ENCODE measurements at places on chromosomes 2 and 18.
A peak's percentile ranks its signal among the peaks of the same experiment; 100 is the strongest.

DNA sequence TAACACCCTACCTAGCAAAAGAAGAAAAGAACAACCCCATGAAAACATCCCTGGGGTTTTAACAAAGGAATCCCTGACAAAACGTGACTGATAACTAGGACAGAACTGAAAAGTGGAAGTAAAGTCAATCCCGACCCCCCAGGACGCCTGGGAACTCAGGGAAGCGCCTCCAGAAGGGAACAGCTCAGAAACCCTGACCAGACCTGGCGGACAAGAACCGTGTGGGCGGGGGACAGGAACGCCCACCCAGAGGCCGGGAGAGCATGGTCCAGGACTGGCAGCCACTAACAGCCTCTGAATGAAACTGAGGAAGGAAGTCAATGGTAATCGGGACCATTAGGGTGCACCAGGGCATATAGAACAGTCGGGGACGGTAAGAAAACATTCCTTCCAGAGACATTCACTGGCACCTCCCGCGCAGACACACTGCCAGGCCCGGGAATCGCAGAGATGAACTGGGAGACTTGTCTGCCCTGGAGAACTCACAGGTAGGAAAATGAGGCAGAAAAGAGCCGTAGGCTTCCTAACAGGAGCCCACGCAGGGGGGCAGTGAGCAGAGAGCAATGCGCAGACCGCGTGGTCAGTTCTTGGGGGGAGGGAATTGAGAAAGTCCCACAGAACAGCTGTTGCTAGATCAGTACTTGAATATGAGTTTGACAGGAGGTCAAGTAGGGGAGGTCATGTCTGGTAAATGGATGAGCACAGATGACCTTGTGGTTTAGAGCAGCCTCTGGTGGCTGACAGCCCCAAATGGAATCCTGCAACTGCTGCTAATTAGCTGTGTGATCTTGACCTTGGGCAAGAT is 1.3 kb upstream of the TBC1D8 start:
- no peak for DNase-seq

DNA sequence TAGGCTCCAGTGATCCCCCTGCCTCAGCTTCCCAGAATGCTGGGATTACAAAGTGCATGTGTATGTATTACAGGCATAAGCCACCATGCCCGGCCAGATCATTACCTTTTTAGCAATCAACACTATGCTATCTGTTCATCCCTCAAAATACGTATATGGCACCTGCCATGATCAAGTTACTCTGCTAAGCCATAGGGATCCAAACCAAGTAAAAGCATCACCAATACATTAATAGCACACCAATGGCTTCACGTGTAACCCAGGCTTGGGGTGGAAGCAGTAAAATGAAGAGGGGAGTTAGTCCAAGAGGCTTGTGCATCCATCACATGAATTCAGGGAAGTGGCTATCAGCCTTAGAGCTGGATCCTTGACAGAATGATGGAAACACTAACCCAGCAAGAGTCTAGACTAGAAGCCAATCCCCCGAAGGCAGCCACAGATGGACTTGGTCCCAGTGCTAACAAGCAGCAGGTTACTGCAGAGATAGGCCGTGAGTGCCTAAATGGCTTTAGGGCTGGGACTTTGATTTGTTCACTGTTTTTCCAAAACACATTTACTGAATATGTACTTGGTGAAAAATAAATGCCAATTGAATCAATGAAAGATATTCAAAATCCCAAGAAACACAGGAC is 11.3 kb downstream of the HDLBP start:
- DNase-seq = no peak

DNA sequence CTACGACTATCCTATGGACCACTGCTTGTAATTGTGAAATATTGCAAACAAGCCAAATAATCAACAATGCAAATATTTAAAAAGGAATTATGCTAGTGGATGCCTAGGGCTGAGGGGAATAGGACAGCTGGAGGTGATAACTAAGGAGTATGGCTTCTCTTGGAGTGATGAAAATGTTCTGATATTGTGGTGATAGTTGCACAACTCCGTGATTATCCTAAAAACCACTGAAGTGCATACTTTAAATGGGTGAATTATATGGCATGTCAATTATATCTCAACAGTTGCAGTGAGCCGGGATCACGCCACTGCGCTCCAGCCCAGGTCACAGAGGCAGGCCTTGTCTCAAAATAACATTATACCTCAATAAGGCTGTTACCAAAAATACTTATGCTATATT is 125.1 kb upstream of the SH3BP4 start:
- no peak for DNase-seq

GRCh38 chr18:25349131-25349925 is 2.6 kb downstream of the ZNF521 start:
- no peak for DNase-seq

DNA sequence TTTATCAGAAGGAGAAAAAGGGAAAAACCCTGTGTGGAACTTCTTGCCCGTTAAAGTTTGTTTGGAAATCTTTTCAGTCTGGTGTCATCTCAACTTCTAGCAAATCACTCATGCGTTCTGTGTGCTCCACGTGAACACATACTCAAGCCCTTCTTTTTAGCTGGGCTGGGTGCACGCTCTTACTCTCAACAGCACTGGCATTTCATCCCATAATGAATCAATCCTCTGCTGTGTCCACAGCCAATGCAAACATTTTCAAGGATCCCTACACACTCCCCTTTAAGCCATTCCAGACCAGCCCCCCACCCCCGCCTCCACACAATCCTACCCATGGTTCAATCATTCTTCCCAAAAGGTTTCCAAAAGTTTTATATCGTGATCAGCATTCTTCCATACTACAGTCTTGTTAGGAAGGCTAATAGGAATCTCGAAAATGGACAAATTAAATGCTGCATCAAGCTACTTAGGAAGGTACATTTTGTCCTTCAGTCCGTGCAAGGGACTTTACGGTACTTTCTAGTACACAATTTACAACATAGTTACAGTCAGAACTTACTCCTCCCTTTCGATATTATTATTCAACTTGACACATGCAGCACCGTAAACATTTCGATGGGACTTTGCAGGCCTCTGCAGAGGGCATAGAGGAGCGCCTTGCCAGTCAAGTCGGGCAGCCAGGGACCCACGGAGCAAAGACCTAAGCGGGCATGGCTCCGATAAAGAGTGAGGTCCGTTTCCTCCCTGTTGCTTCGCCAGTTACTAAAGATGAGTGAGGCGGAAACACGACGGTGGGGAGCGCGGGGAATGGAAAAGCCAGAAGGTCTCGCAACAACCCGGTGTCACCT is 1.4 kb downstream of the PTGR3 start:
- DNase-seq = peak; percentile 42

GRCh38 chr2:123453772-123454171 is 571.3 kb upstream of the CNTNAP5 start:
- DNase-seq = no peak

GRCh38 chr2:166768393-166769123 is 119.7 kb upstream of the XIRP2 start:
- DNase-seq = no peak

DNA sequence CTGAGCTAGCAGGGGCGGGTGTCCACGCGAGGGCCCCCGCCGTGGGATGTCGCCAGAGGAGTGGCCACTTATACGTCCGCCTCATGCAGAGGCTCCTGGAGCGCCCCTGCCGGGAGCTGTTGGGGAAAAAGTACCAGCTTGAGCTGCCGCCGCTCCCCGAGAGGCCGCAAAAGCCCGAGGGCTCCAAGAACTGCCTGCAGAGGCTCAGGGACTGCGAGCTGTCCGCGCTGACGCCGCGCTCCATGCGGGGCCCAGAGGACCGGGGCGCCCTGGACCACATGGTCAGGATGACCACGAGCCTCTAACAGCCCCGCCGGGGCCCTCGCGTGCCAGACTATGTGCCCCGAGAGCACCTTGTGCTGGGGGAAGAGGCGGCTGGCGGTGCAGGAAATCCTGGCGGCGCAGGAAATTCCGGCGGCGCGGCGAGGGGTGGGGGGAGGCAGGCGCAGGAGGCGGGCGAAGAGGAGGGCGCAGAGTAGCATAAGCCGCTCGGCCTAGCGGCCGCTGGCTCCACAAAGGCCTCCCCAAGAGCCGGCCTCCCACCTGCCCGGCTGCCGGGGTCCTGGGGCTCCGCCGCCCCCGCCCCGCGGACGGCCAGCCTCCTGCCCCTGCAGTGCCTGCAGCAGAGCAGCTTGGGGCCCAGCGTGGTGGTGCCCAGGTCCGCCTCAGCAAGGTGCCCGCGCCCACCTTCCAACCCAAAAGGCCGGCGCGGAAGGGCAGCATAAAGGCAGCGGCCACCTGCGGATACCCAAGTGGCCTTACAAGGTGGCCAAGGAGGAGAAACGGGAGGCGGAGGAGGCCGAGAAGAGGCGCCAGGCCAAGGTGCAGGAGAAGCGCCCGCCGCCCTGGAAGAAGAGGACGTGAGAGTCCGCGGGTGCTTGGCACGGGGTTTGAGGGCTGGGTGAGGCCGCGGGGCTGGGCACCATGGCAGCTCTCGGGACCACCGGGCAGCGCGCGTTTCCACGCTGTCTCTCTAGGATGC is 42.1 kb upstream of the TRIM43B start:
- DNase-seq = peak; percentile 40

- no peak for DNase-seq
These were observed 140.8 kb downstream of the PTGR3 start for GRCh38 chr18:75067996-75068645.

DNA sequence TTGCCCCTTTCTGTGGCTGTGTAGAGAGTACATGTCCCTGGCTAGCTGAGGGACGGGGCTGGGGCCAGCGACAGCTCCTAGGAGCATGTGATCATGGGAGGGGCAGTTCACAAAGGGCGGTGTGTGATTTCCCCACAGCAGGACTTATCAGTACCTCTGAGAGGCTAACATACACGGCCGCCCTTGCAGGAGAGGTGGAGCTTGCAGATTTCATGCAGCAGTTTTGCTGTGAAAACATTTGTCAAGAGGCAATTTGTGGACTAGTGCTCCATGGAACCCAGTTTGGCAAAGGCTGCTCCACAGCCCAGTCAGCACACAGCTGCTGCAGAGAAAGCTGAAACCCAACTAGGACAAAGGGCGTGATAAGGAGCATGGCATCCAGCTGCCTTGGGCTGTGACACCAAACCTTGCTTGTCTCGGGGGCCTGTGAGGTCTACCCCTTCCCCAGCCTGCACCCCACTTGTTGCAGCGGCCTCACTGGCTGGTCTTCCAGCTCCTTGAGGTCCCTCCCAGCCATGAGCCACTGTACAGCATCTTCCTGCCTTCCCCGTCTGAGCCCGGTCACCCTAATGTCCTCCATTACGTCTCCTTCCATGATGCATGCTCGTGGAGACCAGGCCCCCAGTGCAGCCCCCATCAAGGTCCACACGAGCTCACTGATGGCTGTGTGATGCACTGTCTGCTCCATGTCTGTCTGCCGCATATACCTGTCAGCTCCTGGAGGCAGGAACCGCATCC is 121.4 kb upstream of the HDAC4 start:
- DNase-seq = no peak

DNA sequence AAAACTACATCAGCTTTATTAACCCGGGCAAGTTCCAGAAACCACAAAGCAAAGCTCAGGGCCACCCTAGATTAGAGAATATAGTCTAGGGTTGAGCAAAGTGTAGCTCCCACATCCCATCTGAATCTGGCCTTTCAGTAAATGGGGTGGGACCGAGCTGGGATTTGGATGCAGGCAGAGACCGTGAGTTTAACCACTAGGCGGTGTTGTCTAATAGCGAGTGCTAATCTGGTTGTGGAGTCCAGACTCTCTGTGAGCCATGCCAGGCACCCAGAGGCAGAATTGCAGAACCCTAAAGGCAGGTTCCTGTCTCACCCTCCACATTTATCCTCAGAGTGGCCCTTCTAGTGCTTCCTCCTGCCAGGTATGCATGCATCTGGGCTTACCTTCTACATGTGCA is 435.9 kb downstream of the TSN start:
- DNase-seq = no peak

DNA sequence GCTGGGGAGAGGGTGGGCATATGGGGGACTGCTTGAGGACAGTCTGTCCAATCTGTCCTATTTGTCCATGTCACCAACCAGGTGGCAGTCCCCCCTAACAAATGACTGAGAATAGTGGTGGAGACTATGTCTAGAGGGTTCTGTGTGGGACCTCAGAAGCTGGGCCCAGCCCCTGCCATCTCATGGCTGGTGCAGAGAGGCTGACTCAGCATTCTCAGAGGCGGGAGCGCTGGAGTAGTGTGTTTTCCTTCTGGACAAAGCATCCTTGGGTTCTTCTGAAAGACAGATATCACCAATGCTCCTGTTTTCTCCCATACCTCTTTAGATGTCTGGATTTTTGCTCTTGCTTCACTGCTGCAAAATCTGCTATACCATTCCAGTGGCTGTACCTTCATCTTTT is 44.1 kb upstream of the SP140L start:
- DNase-seq = no peak

- DNase-seq = no peak
These were observed 1.7 kb upstream of the QPCT start for GRCh38 chr2:37342591-37343220.

DNA sequence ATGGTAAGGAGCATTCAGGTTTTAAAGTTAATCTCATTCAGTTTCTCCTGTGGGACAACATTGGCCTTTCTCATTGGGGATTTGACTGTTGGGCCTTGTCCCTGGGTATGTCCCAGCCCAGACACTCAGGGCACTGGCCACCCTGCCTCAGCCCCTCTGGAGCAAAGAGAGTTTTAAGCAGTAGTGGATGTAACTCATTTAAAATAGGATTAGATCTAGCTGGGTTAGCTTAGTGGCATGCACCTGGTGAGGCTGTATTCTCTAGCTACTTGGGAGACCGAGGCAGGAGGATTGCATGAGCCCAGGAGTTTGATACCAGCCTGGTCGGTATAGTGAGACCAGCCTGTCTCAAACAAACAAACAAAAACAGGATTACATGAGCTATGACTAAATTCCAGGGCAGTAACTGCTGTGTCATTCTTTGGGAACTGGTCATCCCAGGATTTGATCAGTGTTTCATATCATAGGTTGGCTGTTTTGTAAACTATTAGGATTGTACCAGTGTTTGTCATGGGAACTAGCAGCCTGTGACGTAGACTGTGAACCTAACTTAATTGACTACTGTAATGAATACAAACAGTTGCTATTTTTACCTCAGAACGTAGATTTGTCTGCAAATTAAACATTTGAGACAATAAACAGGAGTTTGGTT is 12.5 kb downstream of the INPP4A start:
- no peak for DNase-seq
